ENCODE measurements at places on chromosomes 12 and 14.
A peak's percentile ranks its signal among the peaks of the same experiment; 100 is the strongest.

DNA sequence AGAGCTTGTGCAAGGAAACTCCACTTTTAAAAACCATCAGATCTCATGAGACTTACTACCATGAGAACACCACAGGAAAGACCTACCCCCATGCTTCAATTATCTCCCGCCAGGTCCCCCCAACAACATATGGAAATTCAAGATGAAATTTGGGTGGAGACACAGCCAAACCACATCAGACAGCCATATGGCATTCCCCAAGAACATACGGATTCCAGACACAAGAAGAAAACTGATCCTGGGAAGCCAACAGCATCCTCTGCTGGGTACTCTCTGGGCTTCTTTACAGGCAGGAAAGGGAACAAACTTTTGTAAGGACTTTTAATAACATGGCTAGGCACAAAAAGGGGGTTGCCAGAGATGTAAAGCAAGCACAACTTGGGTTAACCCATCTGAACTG lies 127.2 kb downstream of the TMEM132C start:
- H3K27ac ChIP-seq = no peak overlapping the region
- H3K4me3 ChIP-seq = no peak overlapping the region
- DNase-seq = no peak
- H3K27me3 ChIP-seq = no peaks in the 10 kb centered on the region
- no peaks in the 10 kb centered on the region for H3K4me1 ChIP-seq
- no peaks in the 10 kb centered on the region for H3K36me3 ChIP-seq

GRCh38 chr12:7100239-7100638 lies 8.0 kb upstream of the C1R start:
- peaks cover 7% of the 10 kb centered on the region for H3K4me1 ChIP-seq
- H3K4me3 ChIP-seq = no peak overlapping the region
- H3K27me3 ChIP-seq = no peaks in the 10 kb centered on the region
- DNase-seq = no peak

DNA sequence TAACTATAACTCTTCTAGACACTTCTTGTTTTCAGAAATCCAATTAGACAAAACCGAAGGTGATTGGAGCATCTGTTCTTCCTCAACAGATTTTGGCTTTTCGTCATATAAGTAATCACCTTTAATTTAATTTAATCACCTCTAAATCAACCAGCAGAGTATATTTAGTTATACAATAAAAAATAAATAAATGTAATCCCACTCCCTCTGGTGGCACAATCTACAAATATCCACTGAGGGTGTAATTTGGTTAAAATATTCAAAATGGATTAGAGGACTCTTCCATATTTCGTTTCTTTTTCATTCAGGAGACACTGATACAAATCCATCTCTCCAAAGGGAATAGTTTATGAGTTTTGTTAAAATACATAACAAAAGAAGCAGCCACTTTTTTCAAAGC lies 18.3 kb upstream of the SLC35F4 start:
- H3K4me1 ChIP-seq = no peaks in the 10 kb centered on the region
- no peak overlapping the region for H3K27ac ChIP-seq
- H3K4me3 ChIP-seq = no peak overlapping the region
- peaks cover 2% of the 10 kb centered on the region for H3K27me3 ChIP-seq

GRCh38 chr14:27387463-27387862 lies 789.6 kb upstream of the NOVA1 start:
- no peak for DNase-seq
- no peak overlapping the region for H3K27ac ChIP-seq
- H3K36me3 ChIP-seq = no peaks in the 10 kb centered on the region
- no peaks in the 10 kb centered on the region for H3K4me1 ChIP-seq

GRCh38 chr12:50732591-50732990 lies 31.3 kb upstream of the ATF1 start:
- H3K4me3 ChIP-seq = no peak overlapping the region
- no peaks in the 10 kb centered on the region for H3K4me1 ChIP-seq
- no peak for DNase-seq
- peaks cover 55% of the 10 kb centered on the region for H3K36me3 ChIP-seq

- H3K4me3 ChIP-seq = peak overlapping the region; percentile 99
- peak overlapping the region; percentile 99 for H3K27ac ChIP-seq
- H3K4me1 ChIP-seq = peaks cover 27% of the 10 kb centered on the region
- H3K36me3 ChIP-seq = peaks cover 30% of the 10 kb centered on the region
These were observed 536 bp downstream of the VPS29 start for GRCh38 chr12:110501399-110501751.

DNA sequence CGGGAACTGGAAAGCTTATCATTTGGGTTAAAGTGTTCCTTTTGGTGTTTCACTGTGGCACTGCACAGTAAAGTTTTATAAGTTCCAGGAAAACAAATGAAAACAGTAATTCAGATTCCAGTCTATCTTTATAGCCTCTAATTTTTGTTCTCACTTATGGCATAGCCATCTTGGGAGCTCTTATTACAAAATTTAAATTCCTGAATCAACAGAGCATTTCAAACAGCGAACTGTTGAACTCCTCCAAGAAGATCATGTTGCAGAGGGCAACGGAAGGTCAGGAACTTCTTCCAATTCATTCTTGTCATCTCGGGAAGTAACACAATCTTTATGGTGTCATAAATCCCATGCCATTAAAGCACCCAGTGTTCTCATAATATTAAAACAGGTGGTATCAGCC lies 229.1 kb downstream of the KCNC2 start:
- no peak for DNase-seq
- H3K4me3 ChIP-seq = no peak overlapping the region
- H3K36me3 ChIP-seq = no peaks in the 10 kb centered on the region
- no peaks in the 10 kb centered on the region for H3K4me1 ChIP-seq
- H3K27me3 ChIP-seq = no peaks in the 10 kb centered on the region

DNA sequence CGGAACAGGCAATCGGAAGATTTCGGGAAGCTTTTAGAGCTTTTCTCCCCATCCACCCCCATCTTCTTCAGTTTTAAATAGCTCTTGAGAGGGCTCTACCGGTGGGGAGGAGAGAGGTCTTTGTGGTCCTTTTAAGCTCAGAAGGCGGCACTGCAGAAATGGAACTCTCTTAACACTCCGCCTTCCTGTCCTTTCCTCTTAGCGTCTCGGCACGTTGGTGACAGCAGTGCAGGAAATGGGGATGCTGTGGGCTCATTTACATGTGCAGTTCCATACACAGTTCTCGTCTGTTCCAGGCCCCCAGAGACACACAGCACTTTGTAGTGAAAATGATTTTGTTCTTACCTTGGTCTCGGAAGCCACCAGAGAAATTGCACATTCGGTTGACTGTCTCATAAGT lies 50.4 kb upstream of the RIN3 start:
- no peak overlapping the region for H3K27ac ChIP-seq
- peaks cover 3% of the 10 kb centered on the region for H3K27me3 ChIP-seq
- no peak for DNase-seq
- H3K4me3 ChIP-seq = no peak overlapping the region
- H3K36me3 ChIP-seq = no peaks in the 10 kb centered on the region

- peak overlapping the region; percentile 83 for H3K4me3 ChIP-seq
- no peaks in the 10 kb centered on the region for H3K27me3 ChIP-seq
- peaks cover 49% of the 10 kb centered on the region for H3K36me3 ChIP-seq
- DNase-seq = peak; percentile 90
These were observed 42.0 kb downstream of the TRAF3 start for GRCh38 chr14:102819176-102819628.

DNA sequence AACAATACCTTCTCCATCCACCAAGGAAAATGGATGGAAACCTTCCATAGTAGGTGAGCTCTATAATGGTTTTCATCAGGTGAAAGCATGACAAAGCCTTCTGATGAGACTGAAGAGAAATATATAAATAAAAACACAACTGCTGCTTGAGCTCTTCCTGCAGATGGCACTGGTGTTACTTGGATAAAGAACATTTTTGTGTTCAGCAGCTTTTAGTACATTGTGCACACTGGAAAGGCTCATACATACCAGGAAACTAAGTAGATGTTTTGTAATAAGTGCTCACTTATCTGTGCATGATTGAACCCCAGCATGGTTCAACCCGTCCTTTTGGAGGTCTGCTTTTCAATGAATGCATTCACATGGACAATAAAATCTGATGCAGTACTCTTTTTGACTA lies 357.3 kb upstream of the MIS18BP1 start:
- H3K36me3 ChIP-seq = no peaks in the 10 kb centered on the region
- no peak overlapping the region for H3K27ac ChIP-seq
- H3K4me3 ChIP-seq = no peak overlapping the region
- H3K27me3 ChIP-seq = no peaks in the 10 kb centered on the region

DNA sequence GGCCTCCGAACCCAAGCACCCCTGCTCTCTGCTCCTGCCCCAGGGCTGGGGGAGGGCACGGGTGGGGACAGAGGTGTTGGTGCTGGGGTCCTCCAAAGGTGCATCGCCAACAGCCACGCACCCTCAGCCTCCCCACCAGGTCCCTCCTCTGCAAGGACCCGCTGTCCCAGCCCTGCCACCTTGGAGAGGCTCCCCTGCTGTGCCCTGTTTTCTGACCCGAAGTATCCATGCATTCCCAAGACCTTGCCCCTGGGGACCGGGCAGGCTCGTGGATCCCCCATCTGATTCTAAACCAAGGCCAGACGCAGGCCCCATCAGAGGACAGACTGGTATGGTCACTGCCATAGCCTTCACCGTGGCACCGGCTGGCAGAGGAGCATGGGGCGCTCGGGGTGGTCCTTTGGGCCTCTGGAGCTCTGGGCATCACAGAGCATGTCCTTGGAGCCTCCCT lies 22.7 kb upstream of the BEGAIN start:
- DNase-seq = no peak
- H3K27ac ChIP-seq = no peak overlapping the region
- H3K36me3 ChIP-seq = no peaks in the 10 kb centered on the region
- no peaks in the 10 kb centered on the region for H3K4me1 ChIP-seq

- DNase-seq = no peak
- H3K27me3 ChIP-seq = no peaks in the 10 kb centered on the region
These were observed 87.7 kb downstream of the ADGRD1 start for GRCh38 chr12:131041216-131041967.

- peak overlapping the region; percentile 37 for H3K27ac ChIP-seq
- no peaks in the 10 kb centered on the region for H3K36me3 ChIP-seq
- DNase-seq = peak; percentile 70
- peaks cover 9% of the 10 kb centered on the region for H3K27me3 ChIP-seq
- H3K4me1 ChIP-seq = peaks cover 10% of the 10 kb centered on the region
These were observed 12.9 kb upstream of the TUBA1A start for GRCh38 chr12:49201595-49202295.

DNA sequence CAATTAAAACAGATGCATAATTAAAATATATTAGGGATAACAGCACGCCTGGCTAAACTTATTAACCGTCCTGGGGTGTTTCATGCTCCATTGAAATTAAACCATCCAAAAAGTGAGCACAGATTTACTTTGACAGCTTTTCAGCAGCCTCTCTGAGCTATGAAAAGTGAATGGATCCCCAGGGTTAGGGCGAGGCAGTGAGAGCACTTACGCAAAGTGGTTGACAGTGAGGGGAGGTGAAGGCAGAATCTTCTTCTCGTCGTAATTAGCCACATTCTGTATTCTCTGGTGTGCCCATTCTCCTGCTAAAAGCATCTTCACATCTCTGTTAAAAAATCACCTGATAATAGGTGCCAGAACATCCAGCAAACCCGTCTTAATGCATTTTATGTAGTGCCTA lies 1.9 kb downstream of the TMTC2 start:
- H3K36me3 ChIP-seq = peaks cover 4% of the 10 kb centered on the region
- peak overlapping the region; percentile 97 for H3K4me3 ChIP-seq
- peak; percentile 42 for DNase-seq
- no peak overlapping the region for H3K27ac ChIP-seq
- peaks cover 22% of the 10 kb centered on the region for H3K4me1 ChIP-seq
- H3K27me3 ChIP-seq = peaks cover 8% of the 10 kb centered on the region

- no peak for DNase-seq
- peak overlapping the region; percentile 53 for H3K4me3 ChIP-seq
- H3K27me3 ChIP-seq = no peaks in the 10 kb centered on the region
- peak overlapping the region; percentile 71 for H3K27ac ChIP-seq
- H3K36me3 ChIP-seq = peaks cover 23% of the 10 kb centered on the region
These were observed 71.4 kb upstream of the SRSF5 start for GRCh38 chr14:69695322-69696203.

DNA sequence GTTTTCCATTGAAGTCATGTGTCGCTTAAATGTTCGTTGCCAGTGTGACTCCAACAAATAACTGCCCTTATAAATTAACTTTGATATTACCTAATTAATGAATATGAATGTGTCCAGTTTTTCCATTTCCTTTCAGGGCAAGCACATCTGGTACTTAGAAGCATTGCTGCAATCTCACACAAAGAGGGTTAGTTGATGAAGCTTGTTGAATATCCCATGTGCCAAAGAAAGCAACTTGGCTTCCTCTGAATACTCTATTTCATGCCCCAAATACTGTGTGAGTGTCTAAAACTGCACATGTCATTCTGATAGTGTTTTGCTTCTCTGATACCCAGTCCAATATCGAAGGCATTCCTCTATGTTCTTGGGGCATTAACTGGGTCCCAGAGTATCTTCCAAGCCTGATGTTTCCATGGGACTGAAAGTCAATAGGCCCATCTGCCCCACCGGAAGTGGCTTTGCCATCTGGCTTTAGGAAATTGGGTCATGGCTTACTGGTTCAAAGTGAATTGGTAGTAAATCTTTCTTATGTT lies 75.8 kb upstream of the CNTN1 start:
- no peaks in the 10 kb centered on the region for H3K27me3 ChIP-seq
- no peak overlapping the region for H3K4me3 ChIP-seq
- no peaks in the 10 kb centered on the region for H3K36me3 ChIP-seq
- no peaks in the 10 kb centered on the region for H3K4me1 ChIP-seq
- no peak overlapping the region for H3K27ac ChIP-seq
- no peak for DNase-seq

DNA sequence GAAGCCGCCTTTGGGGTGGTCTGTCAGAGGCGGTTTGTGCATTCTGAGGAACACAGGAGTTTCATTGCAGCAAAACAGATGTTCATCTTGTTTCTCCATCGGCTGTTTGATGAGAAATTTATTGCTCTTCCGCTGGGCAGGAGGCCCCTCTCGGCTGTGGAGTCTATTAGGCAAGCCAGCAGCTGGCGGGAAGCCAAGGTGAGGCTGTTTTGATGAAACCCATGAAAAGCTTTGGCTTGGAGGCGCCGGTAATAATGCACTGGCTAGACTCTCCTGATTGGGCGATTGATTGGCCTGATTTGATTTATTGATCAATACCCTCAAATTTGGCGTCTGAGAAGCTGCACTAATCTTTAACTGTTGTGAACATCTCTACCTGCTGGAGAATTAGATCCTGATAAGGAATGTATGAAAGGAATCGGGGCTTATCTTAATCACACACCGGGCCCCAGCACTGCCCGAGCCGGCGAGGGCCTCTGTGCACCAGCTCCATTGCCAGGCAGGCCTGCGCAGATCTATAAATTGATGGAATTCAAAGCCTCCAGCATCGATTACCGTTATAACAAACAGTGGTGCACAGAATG lies 187.7 kb downstream of the PHETA1 start:
- no peak overlapping the region for H3K4me3 ChIP-seq
- H3K36me3 ChIP-seq = no peaks in the 10 kb centered on the region
- H3K4me1 ChIP-seq = no peaks in the 10 kb centered on the region
- peaks cover 17% of the 10 kb centered on the region for H3K27me3 ChIP-seq
- DNase-seq = no peak
- H3K27ac ChIP-seq = no peak overlapping the region

GRCh38 chr14:100878271-100879146 lies 25.0 kb downstream of the RTL1 start:
- H3K4me1 ChIP-seq = no peaks in the 10 kb centered on the region
- no peak overlapping the region for H3K27ac ChIP-seq
- DNase-seq = no peak
- H3K4me3 ChIP-seq = no peak overlapping the region

Data from activated CD4-positive, alpha-beta T cell treated with anti-CD3 and anti-CD28 coated beads, Interleukin-2, amount 10 ng/mL, durations not matched to agents 24 days and 14 days (primary cell).